ENCODE measurements at places on chromosomes 7 and 10.

DNA sequence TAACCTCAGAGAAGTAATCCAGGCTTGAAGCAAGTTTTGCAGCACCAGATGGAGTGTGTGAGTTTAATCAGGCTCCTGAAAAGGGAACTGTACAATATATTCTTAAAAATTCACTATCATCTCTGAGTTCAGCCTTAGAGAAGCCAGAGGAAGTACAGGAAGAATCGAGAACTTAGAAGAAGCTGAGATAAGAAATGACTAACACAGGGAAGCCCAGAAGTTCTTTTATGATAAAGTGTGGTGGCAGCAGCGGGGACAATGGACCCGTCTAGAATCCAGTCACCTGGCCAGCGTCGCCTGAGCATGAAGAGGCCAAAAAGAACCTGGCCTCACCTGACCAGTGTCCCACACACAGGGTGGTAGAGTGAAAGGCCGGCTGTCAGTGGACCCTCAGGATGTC is 161.0 kb downstream of the USP6NL start:
- no peak for DNase-seq

DNA sequence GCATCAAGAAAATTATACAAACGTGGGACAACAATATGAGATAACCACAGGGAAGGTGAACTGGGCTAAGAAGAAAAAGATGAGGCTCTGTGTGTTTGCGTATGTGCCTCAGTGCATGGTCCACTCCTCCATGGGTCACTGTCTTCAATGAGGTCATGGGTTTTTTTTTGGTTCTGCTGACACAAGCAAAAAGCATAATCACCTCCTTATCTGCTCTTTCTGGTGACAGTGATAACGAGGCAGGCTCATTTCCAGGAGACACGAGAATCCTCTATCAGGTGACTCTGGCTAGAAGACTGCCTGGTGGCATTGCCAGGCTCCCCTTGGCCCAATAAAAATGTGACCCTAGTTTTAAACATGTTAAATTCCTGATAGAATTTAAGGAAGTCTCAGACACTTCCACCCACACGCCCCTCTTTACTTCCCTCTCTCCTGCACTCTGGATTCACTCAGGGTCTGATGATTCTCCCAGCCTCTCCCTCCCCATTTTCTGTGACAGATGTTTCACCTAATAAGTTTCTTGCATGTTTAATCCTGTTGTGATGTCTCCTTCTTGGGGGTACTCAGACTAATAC is 35.3 kb upstream of the CDCA7L start:
- DNase-seq, result no peak

- no peak for DNase-seq
Observed at GRCh38 chr10:17780727-17781126, 28.4 kb upstream of the MRC1 start.

- no peak for DNase-seq
Observed at GRCh38 chr7:139482122-139482521, 1.4 kb downstream of the KLRG2 start.

DNA sequence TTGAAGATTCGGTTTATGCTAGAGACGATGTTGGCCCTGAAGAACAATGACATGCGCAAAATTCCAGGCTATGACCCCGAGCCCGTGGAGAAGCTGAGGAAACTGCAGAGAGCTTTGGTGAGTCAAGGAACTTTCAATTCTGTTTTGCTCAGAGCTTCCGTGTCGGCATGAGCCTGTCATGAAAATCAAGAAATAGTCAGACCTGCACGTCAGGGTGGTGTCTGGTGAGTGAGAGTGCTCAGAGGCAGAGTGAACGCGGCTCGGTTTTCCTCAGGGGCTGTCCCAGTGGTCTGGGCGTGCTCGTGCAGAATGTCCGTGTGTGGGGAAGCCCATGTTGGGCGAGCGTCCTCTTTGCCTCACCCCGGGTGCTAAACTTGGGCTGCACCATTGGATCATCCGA is 12.6 kb downstream of the NOM1 start:
- no peak for DNase-seq

GRCh38 chr10:120979435-120980278 is 128.5 kb downstream of the WDR11 start:
- DNase-seq, result no peak

DNA sequence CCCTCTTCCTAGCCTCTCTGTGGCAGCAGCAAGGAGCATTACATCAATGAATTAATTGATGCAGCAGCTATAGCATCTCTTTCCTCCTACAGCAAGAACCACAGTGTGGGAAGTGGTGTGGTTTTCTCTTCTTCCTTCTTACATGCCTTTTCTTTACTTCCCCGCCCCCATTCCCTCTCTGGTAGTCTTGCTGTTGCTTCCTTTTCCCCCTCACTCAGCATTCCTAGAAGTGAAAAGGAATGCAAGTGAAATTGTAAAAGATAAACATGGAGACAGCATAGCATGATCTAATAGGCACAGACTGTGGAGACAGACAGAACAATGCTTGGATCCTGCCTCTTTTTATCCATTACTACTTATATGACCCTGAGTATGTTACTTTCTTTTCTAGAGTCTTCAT is 370.5 kb upstream of the BMPER start:
- no peak for DNase-seq

DNA sequence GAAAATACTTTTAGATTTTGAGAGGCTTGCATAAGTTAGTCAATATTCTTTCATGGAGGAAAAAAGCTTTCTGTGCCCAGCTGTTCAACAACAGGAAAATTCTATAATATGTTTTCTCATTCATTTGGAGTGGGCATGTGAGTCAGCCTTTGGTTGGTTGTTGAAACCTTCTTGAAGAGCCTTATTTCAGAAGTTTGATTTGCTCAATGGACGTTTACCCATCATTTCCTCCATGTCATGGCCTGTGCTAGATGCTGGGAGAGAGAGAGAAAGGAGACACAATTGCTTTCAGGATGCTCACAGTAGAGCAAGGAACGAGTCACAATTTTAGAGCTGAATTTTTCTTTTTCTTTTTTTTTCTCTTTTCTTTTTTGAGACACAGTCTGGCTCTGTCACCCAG is 181.7 kb downstream of the PRKCQ start:
- no peak for DNase-seq

GRCh38 chr7:106345421-106346166 is 60.8 kb upstream of the NAMPT start:
- DNase-seq, result no peak

DNA sequence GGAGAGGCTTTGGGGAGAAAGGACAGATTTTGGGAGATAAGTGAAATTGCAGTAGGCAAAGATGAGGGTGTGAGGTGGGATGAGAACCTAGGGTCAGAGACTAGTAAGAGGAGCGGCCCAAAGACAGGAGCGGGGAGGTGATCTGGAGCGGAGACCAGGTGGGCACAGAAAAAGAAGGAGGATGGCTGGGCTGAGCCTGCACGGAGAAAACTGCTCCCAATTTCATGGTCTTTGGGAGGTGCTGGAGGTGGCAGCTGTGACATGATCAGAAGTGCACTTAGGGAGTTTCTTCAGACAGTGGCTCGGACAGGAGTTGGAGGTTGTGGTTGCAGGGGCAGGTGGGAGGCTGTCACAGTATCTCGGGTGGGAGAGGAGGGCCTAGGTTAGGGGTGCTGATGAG is 232.8 kb downstream of the SKAP2 start:
- no peak for DNase-seq

GRCh38 chr7:107090457-107090856 is 46.0 kb downstream of the PRKAR2B start:
- DNase-seq, result no peak

DNA sequence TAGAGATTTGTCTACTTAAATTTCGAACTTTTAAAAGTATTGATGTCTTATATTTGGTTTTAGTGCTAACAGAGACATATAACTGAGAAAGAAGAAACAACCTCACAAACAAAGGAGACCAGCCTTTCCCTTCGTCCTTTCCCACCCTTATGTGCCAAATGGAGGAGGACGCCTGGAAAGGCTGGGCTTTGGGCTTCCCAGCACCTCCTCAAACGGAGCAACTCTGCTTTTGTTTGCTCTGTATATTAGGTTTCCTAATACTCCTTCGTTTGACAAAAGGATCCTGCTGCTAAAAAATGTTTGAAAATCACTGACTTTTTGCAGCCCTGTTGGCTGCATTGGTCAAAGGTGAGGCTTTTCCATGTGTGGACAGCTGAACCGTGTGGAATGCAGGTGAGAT is 471.8 kb downstream of the SORCS3 start:
- no peak for DNase-seq

DNA sequence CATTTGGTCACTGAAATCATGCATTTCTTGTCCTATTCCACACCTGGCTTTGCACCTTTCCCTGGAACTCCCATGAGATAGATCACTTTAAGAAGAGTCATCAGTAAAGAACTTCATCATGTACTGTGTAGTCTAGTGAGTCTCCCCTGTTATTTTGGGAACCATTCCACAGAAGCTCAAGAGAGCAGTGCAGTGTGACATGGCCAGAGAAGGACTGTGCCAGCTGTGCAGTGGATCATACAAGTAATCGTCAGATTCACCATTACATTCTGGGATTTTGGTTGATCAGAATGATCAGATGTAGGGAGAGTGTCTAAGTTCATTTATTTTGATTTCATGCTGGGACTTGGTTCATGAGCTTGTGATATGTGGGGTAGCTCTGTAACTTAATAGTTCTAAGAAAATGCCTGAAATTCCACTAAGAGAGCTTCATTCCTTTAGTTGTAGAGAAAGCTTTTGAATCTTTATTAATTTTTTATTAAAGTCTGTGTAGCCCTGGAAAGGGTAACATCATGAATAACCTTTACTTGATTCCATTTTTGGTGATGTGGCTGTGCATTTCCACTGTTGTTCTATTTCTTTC is 166.8 kb downstream of the SUGCT start:
- DNase-seq, result no peak

GRCh38 chr10:85900061-85900460 is 466.5 kb downstream of the GRID1 start:
- no peak for DNase-seq

DNA sequence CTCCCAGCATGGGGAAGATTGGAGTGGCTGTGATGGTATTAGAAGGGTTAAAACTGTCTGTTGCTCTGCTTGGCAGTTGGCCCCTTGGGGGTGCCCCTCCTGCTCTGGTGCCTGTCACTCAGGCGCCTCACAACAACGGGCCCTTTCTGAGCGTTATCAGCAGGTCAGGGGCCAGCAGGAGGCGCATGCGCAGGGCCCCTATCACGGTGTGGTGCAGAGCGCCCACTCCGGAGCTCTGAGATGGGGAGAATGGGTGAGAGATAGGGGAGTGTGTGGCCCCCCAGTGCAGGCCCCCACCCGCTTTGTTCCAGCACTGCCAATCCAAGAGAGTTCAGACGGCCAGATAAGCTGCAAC is 24.8 kb downstream of the GBX1 start:
- no peak for DNase-seq

DNA sequence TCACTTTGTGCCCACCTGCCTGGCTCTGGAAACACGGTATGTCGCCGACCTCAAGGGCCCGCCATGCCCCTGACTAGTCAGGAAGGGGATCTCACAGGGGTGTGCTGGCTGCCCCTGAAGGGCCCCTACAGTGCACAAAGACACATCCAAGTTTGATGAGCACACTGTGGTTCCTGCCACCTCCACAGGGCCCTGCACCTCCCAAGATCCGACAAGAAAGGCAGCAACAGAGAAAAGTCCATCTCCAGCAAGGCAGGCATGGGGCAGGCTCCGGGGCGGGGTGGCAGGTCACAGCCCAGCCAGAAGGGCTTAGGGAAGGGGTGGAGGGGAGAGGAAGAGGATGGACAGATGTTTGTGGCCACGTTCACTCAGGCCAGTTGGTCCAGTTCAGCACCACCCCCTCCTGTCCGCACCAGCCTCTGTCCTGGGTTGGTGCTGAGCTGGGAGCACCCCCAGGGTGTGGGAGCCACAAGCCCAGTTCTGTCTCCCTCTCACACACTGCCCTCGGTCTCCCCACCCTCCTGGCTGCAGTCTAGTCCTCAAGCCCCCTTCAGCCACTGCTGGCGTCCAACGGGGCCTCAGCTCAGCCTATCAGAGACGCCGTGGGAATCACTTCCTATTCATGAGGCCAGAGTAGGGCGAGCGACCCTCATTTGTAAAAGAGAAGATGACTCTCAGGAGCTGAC is 11.5 kb downstream of the DRGX start:
- no peak for DNase-seq

DNA sequence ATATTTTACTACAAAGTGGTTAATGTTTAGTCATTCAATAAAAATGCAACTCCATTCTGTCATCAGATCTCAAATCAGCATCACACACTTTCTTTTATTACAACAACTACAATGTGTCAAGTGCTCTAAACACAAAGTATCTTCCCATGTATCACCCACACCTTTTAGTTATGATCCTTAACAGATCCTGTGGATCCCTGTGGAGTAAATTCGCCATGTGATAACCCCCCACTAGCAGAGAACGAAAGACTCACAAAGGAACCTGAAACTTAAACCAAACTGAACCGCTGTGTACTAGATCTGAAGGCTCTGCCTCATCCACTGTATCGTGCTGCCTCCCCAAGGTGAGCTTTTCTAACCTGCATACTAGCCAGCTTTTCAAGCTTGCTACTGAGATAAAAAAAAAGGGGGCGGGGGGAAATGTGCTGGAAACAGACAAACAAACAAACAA is 1.7 kb downstream of the DPY19L1 start:
- no peak for DNase-seq

GRCh38 chr10:361203-362081 is 226.2 kb downstream of the ZMYND11 start:
- DNase-seq, result no peak

GRCh38 chr7:20219446-20220292 is 2.5 kb upstream of the MACC1 start:
- no peak for DNase-seq

DNA sequence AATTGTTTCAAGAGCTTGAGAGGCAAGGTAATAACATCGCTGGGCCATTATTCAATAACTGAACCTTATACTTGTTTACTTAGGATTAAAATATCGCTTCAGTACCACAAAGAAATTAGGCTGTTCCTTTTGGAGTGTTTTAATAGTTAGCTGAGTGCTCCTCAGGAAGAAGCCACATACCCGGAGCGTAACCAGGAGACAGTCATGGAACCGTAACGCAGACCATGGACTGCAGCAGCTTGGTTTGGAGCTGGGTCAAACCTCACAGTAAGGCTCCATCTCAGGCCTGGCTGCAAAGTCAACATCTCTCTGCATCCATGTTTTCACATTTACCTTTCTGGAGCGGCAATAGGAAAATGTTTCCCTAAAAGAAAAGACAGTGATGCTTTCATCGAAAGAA is 599.0 kb downstream of the TNS3 start:
- no peak for DNase-seq

GRCh38 chr7:46934198-46934825 is 647.6 kb downstream of the TNS3 start:
- DNase-seq, result no peak

DNA sequence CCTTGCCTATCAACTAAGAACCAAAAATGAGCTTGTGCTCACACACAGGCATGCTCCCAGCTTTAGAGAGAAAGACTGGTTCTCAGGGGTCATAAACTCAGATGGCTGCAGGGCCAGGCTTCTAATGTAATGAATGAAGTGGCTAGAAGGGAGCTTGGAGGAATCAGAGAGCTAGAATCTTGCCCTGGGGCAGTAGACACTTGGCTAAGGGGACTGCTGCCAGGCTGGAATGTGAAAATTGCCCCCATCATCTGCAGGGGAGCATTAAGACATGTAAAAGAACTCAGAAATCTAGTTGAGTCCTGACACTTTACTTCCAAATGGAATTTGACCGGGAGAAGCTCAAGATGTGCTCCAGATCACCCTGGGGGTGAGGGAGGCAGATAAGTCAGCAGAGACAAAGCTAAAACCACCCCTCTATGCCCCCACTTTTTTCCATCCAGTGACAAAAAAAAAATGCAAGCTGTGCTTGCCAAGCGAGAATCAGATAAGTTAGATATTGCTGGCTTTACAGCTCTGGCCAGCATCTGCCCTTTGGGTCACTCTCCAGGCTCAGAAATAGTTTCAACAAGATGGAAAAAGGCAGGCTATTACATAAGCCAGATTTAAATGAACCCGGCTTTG is 2.3 kb upstream of the SLC16A9 start:
- no peak for DNase-seq

- DNase-seq, result no peak
Observed at GRCh38 chr7:22983257-22983855, 30.6 kb downstream of the HYCC1 start.

Data from stimulated activated CD8-positive, alpha-beta memory T cell treated with anti-CD3 and anti-CD28 coated beads, Interleukin-7, amount 100 ng/mL, for 1 hour (primary cell).